H1 (cell line): ENCODE measurements at places on chromosomes 1 and 21.

GRCh38 chr1:196535727-196536126, 72.5 kb downstream of the KCNT2 start:
- DNase-seq = no peak

DNA sequence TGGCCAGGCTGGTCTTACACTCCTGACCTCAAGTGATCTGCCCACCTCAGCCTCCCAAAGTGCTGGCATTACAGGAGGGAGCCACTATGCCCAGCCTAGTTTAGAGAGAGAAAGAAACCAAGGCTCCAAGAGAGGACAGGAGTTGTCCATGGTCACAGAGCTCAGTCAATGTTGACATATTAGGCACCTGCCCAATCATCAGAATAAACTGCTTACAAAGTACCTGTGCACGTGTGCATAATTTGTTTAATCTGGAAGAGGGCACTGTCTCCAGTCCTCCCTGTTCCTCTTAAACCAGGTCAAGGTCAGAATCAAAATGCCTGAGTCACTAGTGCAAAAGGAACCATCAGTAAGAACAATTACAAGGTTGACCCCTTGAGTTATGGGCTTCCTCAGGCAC, 20.3 kb upstream of the MPZL1 start:
- DNase-seq = no peak

- no peak for DNase-seq
Observed at GRCh38 chr1:187121661-187122060, 292.9 kb downstream of the PLA2G4A start.

GRCh38 chr1:47852006-47852718, 145.0 kb downstream of the TRABD2B start:
- no peak for DNase-seq

DNA sequence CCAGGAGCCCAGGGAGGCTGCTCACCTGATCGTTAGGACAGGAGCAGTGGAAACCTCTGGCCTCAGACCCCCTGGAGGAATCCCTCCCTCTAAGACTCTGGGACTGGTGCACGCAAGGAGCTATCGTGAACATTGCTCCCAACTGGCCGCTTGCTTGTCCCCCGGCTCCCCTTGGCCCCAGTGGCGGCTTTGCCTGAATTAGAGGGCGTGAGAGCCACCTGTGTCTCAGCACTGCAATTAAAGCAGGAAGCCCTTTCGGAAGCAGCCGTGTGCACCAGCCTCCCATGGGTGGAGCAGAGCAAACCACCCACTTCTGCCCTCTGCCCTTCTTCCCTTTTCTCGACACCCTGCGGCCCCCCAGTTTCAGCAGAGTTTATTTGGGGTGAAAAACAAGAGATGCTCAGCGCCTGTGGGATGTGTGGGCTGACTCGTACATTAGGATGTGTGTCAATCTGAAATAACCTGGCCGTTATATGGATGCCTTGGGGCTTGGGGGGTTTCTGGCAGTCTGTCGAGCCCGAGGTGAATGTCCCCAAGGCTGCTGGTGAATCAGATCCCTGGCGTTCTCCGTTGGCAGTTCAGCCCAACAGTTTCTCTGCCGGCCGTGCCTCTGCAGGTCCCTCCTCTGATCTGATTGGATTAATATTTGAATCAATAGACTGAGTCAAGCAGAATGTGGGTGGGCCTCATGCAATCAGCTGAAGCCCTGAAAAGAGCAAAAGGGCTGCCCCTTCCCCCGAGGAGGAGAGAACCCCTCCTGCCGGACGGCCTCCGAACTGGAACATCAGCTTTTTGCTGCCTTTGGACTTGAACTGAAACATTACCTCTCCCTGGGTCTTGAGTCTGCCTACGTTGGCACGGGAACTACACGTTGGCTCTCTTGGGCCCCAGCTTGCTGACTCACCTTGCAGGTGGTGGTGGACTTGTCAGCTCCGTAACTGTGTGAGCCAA, 7.3 kb upstream of the UMODL1 start:
- DNase-seq = no peak

GRCh38 chr1:239731082-239731748, 344.8 kb downstream of the CHRM3 start:
- no peak for DNase-seq

GRCh38 chr1:169529068-169529642, 43.4 kb upstream of the SLC19A2 start:
- DNase-seq = peak; percentile 23

- DNase-seq = peak; percentile 90
Observed at GRCh38 chr1:43143441-43143888, 28.6 kb downstream of the EBNA1BP2 start.

- DNase-seq = no peak
Observed at GRCh38 chr1:103948526-103948925, 198.8 kb downstream of the AMY1C start.

DNA sequence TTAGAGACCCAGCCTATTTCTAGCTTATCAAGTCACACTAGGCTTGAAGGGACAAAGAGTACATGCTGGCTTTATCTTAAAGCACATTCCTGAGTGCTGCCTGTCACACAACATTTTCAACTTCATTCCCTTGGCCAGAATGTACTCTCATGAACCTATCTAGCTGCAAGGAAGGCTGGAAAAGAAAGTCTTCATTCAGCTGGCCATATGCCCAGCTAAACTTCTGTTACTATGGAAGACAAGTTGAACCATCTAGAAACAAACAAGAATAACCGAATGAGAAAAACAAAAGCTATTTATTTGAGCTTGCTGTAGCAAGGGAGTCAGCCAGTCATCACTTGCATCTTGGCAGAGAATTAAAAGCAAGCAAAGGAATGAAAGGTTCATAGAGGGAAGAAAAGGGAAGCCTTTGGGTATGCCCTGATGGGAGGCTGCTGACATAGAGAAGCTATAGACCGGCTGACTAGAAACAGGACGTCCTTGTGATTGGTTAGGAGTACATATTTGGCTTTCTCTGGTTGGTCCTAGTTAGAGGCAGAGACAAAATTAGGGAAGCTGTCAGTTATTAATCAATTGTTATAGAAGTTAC, 108.4 kb downstream of the NEK7 start:
- DNase-seq = no peak

DNA sequence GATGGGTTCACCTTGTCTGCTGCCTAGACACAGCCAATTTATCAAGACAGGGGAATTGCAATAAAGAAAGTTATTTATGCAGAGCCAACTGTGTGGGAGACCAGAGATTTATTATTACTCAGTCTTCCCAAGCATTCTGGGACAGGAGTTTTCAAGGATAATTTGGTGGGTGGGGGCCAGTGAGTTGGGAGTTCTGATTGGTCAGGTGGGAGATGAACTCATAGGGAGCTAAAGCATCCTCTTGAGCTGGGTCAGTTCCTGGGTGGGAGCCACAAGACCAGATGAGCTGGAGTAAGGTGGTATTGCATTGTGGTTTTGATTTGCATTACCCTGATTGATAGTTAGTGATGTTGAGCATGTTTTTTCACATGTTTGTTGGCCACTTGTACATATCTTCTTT, 86.1 kb downstream of the PRKAB2 start:
- DNase-seq = no peak

GRCh38 chr1:163069142-163069541, at the start of gene RGS4:
Gene RGS4, plus strand, starts transcription at chr1:163069361. Its CDS starts 124 bp downstream, at chr1:163069485.
- DNase-seq = peak; percentile 63

DNA sequence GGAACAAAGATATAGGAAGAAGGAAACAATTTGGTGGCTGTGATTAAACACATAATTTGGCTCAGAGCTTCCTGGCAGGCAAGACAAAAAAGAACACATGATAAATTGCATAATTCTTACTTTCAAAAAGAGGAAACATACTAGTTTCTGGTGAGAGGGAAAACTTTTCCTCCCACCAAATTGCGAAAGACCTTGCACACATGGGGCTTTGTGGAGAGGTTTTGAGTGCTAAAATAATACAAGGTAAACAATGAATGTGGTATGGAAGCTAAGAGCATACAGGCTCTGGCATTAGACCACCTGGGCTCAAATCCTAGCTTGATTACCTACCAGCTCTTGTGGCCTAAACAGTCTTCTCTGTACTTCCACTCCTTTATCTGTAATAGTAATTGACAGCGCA, 140.2 kb upstream of the HOOK1 start:
- DNase-seq = no peak

DNA sequence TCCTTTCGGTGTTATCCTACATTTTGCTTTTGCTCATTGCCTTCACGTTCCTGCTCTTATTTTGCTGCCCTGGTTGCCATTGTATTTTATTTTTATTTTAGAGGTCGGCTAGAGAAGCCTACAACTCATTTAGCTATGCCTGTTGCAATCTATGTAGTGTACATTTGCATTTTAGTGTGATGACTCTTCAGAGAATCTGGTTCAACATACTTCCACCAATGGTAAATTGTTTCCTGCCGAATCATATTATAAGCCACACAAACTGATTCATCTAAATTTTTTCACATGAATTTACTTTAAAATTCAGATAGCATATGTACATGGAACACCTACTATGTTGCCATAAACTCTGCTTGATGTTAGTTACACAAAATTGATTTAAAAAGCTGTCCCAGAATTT, 1596.9 kb downstream of the PLA2G4A start:
- no peak for DNase-seq

DNA sequence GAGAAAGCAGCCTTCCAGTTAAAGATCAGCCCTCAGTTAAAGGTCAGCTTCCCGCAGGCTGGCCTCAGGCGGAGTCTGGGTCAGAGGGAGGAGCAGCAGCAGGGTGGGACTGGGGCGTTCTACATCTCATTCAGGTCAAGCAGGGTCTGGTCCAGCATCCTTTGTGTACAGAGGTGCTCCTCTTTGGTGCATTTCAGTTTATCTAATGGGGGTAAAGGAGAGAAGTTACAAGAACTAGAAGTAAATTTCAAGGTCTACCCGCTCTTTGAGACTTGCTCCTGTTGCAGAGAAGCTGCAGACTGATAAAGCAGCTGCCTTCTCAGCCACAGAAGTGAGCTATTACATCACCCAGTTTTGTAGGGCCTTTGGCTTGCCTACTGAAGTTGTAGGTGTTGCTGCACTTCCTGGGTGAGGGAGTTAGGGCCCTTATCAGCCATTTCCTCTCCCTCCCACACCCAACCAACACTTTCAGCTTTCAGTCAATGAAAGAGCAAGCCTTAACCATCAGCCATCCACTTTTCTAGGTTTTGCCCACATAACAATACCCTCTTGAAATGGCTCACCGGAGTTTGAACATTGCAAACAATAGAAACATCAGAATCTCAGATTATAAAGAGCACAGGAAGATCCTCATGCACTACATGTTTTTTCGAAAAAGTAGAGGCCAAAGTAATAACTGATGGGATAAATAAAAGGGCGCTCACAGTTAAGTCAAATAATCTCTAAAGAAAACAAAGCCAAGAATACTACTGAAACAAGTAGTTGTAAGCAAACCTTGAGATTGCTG, 2.8 kb upstream of the NUP210L start:
- DNase-seq = no peak

DNA sequence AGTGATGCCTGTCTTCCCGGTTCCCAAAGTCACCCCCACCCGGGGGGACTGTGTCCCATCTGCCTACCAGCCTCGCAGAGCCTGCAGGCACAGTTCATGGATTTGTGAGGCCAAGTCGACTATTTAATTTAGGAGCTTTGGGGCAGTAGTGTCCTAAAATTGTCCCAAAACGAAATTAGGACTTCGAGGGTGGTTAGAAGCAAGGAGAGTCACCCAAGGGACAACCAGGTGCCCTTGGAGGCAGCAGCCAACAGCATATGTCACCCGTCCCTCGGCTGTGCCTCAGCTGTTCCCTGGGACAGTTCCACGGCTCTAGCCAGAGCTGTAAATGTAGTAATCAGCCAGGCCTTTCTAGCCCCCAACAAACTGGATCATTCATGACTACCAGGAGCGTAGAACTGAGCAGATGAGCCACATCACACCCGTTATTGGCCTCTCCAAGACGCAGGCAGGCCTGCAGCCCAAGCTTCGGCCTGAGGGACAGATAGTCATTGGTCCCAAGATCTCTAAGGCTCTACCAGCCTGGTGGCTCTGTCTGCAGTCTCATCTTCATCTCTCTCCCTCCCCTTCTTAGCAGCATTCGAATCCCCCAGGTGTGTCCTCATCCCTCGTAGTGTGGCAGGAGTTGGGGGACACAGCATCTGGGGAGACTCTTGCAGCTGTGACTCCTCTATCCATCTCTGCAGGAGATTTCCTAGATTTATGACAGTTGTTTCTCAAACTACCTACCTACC, 2.9 kb downstream of the PAX7 start:
- no peak for DNase-seq

DNA sequence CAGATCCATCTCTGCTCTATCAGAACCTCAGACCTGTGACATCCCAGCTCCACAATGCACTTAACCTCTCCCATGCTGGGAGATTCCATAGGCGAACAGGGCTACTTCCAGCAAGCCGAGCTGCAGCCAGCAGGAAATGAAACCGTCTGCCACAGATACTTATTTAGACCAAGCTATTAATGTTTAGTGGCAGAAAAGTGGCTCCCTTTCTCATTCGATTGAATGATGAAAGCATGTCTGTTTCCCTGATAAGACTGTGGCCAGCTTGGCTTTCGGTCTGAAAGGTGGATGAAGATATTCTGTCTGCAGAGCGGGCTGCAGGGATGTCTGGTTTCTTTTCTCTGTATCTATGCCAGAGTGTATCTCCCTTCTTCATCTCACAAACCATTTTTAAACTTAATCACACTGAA, 146.4 kb downstream of the GREM2 start:
- DNase-seq = no peak

DNA sequence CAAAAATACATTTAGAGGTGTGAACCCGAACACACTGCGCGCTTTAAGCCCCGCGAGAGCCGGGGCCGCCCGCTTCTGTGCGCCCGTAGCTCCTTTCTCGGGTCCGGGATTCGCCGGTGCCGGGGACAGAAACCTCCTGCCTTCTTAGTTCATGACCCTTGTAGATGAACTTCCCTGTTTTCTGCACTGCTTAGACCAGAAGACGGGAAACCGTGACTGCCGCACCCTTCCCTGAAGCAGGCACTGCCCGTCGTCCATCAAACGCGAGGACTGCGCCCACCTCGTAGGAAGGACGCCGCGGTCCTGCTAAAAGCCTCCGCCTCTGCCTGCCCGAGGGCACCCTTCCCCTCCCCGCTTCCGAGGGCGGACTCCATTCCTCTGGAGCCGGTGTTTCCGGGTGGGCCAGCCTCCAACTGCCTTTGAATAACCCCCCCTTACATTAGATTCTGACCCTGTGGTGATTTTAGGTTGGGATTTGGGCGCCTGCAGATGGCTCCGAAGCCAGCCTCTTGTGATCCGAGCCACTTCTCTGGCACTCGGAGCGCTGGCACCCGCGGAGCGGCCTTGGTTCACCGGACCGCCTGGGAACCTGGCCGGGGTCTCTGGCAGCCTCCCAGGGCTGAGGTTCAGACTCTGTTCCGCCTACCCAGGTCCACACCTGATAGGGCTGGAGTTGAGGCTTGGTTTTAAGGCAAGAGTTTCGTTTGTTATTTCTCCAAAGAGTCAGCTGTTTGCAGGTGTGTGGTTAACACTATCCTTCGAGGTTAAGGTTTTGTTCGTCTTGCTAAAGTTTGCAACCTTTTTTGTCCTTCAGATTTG, 1.2 kb upstream of the PTTG1IP start:
- no peak for DNase-seq

- DNase-seq = no peak
Observed at GRCh38 chr1:100866041-100866900, 28.4 kb downstream of the EXTL2 start.

GRCh38 chr21:17488620-17489019, 24.2 kb upstream of the CXADR start:
- no peak for DNase-seq

GRCh38 chr1:2543543-2544092, 12.6 kb upstream of the TNFRSF14 start:
- no peak for DNase-seq

GRCh38 chr1:52057255-52057654, 1.2 kb downstream of the BTF3L4 start:
- no peak for DNase-seq

GRCh38 chr21:46459356-46460112, 843 bp downstream of the DIP2A start:
- DNase-seq = no peak

GRCh38 chr1:248788327-248788726, 32.8 kb upstream of the LYPD8 start:
- DNase-seq = no peak

- no peak for DNase-seq
Observed at GRCh38 chr1:46804027-46804889, 5.4 kb downstream of the CYP4B1 start.
